ENCODE measurements at places on chromosomes 7 and 10.
A peak's percentile ranks its signal among the peaks of the same experiment; 100 is the strongest.

DNA sequence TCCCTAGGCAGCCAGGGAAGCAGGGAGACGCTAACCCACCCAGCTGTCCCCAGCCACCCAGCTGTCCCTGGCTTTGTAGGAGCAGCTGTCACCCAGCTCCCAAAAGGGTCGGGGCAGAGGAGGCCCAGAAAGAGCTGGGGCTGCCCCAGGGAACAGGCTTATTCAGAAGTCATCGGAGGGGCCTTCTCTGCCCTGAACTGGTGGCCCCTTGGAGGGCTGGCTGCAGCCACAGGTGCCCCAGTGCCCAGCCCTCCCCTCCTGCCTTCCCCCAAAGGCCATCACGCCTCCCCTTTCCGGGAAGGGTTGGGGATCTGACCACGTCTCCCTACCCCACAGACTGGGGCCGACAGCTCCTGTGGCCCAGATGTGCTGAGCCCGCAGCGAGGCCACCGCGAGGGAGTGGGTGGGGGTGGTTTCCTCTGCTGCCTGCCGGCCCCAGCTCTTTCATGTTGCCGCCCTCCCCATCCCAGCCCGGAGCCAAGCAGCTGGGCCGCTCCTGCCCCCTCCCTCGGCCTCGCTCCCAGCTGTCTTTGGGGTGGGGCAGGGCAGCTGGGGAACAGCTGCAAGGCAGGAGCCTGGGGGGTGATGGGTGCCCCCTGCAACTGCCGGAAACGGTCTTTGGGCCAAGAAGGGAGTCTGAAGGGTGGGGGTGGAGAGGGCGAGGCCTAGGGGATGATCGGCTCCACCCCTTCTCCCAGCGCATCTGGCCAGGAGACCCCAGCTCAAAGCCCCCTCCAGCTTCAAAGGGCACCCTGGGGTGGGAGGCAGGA lies 16.8 kb downstream of the TRIM8 start:
- no peak for DNase-seq

DNA sequence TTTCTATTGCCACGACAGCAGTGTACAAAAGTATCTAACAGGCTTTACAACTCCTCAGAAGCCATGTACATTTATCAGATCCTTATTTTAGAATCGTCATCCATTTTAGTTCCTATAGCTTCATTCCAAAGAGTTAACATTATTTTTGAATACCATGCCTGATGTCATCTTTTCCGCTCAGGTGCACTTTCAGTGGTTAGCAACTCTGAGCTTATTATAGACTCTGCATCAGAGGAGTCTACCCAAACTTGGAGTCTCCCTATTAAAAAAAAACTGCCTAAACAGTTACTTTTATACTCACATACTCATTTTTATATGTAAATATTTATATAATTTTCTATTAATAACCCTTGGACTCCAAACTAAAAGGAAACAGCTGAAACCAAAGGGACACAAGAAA lies 31.6 kb upstream of the PRSS37 start:
- no peak for DNase-seq

DNA sequence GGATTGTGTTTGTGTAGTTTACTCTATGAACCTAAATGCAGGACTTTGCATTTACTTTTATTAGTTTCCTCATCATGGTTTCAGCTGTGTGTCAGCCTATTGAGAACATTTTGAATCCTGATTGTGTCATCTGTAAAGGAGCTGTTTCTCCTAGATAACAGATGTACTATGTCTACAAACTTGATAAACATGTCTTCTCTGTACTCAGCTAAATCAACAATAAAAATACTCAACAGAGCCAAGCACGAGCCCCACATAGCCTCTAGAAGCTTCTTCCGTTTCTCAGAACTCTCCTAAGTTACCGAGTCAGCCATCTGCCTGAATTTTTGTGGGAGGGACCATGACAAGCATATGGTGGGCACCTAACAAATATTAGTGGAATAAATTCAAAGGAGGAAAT lies 234.7 kb downstream of the SKAP2 start:
- DNase-seq, result no peak

- DNase-seq, result no peak
Observed at GRCh38 chr7:142228537-142229104, 29.2 kb downstream of the PRSS58 start.

GRCh38 chr7:106369816-106370215 lies 85.0 kb upstream of the NAMPT start:
- DNase-seq, result no peak

DNA sequence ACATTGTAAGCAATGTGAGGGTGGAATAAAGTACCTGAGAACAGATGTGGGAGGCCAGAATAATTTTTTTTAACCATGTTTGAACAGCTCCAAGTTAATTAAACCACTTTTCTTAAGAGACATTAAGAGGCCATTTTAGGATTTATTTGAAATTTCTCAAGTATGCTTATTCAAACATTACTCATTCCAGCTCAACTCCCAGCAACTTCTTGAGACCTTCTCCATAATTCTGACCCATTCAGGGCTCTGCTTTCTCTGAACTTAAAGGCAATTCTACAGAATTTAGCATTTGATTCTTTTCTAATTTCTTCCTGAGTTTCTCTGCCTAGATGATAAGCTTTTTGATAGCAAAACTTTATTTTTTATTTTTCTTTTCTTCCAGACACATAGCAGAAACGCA lies 314.5 kb downstream of the CAMK1D start:
- DNase-seq, result no peak

DNA sequence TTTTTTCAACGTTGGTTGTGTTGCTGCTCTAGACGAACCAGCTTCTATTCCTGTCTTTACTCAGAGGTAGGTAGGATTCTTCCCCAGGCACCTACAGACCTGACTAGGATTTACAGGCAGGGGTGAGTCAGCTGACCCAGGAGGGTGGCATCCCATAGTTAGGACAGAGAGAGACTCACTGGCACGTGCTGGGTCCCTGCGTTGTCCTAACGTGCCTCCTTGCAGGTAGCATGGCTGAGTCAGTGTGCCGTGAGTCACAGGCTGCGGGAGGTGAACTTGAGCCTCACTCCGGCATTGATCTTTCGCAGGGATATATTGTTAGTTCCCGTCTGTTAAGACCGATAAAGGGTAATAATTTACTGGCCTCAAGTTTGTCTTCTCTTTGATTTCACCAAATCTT lies 96.5 kb downstream of the PFKFB3 start:
- DNase-seq, result peak; percentile 91

DNA sequence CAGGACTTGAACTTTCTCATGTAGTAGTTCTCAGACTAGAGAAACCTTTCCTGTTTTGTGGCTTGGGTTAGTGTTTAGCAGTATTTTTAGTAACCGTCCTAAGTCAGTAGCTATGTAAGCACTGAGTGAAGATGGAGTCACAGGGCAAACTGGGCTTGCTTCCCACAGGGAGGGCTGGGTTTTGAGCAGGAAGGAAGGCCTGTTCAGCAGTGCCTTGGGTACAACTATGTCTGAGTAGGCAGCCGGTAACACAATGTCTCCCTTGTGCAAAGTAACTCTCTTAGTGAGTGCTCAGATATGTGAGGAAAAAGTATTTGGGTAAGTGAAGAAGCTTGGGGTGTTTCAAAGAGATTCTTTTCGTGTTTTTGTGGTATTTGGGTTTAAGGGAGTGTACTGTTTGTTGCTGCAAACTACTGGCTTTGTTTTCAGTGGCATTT lies 96.4 kb downstream of the CCSER2 start:
- DNase-seq, result peak; percentile 36

DNA sequence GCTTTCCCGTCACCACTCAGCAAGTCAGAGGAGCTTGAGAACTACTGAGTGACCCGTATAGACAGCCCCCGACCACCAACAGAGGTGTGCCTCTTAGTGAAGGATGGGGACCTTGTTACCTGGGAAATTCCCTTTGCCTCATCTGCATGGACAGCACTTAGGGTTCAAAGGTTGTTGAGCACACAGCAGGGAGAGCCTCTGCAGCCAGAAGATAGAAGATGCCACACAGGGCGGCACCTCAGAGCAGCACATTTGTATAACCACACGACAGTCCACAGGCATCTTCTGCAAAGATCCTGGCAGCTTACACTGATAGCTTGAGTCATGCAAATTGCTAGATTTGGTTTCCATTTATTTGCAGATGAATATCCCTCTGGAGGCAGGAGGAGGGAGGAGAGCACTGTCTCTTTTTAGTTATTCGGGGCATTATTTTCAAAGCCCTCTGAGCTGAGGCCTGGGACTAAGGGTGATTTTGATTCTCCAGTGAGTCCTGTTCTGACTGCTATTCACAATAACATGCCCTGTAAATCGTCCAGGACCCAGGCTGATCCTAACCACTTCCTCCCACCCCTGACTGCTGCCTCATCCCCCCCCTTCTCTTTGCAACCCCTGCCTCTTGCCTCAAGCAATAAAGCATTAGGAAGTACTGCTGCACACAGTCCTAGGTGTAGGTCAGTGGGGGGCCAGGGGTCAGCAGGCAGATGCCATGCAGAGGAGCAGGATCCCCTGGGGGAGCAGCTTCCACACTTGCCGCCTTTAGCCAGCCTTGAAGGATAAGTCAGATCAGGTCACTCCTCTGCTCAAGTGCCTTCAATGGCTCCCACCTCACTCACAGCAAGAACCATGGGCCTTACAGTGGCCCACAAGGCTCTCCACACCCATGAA lies 24.6 kb upstream of the INMT start:
- no peak for DNase-seq

DNA sequence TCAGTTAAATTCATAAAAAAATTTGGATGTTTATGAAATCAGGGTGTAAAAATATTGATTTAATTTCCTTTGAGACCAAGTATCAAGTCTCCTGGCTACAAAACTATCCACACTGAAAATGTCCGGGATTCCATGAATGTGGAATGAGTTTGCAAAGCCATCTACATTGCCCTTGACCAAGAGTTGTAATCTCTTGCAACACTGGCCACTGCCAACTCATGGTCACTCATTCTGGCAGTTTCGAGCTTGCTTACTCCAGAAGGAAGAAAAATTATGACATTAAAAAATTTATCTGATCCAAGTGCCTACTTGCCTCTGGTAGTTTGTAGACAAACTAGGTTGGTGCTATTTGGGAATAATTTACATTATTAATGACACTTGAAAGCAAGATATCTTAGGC lies 84.2 kb downstream of the NPY start:
- DNase-seq, result no peak

GRCh38 chr10:51000976-51001375 lies 73.3 kb upstream of the PRKG1 start:
- DNase-seq, result no peak

- no peak for DNase-seq
Observed at GRCh38 chr10:93584445-93584844, 16.6 kb downstream of the RBP4 start.

DNA sequence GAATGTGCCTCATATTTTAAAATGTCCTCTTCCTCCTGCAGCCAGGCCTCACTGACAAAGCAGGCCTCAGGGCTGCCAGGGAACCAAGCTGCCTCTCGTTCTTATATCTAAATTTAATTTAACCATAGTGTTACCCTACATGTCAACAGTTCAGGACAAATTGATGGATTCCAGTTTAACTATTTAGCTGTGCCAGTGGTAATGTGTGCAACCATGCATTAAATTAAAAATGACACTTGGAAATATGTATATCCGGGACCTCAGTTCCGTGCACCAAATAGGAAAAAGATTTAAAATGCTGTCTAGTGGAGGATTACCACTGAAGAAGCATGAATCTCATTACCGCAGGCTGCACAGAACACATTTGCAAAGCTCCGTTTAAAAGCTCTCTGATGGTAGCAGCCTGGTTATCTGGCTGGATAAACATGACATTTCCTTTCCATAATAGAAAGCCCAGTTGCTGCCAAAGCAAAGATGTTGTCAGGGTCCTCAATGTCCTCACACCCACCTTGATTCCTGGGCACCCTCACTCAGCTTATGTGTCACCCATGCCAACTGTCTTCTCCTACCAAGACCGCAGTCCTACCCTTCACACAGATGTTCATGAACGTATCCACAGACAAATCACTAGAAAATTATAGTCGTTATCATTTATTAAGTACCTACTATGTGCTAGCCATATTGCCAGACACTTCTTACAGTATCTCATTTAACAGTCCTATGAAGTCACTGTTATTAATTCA lies 73.3 kb upstream of the FRMD4A start:
- DNase-seq, result no peak

DNA sequence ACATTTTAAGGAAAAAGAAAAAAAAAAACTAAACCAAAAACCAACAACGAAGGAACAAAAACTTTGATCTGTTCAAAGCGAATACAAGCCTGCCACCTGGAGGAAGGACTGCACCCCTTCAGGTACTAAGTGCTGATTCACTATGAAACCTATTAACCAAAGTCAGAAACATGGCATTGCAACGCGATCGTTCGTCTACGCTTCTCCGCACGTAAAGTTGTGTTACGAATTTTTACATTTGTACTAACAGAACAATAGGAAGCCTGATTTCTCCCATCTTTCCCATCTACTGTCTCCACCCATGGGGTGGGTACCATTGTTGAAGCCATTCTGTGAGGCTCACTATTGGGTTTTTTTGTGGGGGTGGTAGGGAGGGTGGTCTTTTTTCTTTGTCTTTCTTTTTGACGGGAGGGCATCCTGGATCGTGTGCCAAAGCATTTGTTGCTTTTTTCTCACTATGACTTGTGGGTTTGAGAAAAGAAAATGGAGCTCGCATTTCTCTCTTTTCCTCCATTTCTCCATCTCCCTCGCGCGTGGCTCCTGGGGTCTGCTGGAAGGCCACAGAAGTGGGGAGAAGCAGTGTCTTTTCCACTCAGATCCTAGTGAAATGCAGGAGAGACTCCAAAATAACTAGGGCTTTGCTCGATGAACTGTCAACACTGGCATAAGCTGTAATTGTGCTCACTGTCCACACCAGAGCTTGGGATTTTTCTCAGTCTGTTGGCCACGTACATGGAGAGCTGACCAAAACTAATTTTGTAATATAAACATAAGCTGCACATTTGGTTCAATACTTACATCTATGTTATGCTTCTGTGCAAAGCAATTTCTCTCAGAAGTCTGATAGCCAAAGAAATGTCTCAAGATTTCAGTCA lies 100.9 kb upstream of the YAE1 start:
- peak; percentile 56 for DNase-seq

DNA sequence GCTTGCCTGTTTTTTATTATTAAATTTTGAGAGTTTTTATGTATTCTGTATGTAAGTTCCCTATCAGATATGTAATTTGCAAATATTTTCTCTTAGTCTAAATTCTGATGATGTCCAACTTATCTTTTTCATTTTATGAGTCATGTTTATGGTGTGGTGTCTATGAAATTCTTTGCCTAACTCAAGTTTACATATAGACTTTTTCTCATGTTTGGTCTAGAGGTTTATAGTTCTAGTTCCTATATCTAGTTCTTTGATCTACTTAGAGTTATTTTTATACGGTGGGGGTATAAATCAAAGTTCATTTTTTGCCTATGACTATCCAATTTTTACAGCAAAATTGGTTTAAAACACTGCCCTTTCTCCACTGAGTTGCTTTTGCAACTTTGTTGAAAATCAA lies 26.3 kb upstream of the CCDC7 start:
- DNase-seq, result no peak

Data from HCT116 (cell line).